ENCODE measurements at places on chromosomes 2 and 18.

- no peak for DNase-seq
Observed at GRCh38 chr2:237408335-237409000, 5.5 kb downstream of the COL6A3 start.

DNA sequence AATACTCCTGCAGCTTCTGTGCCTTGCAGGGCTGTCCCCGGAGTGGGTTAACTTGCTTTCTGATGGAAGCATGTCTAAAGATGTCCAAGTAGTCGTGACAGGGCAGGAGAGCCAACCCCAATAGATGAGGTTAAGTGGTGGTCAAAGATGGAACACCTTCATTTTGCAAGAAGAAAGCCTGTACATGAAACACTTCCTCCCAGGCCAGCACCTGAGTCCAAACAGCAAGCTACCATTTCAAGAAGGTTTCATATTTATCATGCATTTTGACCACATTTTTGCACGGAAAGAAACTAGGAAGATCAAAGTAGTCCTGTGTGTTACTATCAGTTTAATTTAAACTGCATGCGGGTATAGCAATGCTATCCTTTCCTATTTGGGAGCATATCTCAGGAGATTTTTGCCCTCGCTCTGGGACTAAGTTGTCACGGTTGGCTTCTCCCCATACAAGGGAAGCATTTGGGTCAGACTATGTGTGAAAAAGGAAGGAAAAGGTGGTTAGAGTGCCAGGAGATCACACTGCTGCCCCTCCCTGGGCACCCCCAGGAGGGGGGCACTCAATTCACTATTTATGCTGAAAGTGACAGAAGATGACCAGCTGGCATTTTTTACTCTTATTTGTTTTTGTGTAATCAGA, 187.6 kb downstream of the ZNF521 start:
- peak; percentile 30 for DNase-seq

DNA sequence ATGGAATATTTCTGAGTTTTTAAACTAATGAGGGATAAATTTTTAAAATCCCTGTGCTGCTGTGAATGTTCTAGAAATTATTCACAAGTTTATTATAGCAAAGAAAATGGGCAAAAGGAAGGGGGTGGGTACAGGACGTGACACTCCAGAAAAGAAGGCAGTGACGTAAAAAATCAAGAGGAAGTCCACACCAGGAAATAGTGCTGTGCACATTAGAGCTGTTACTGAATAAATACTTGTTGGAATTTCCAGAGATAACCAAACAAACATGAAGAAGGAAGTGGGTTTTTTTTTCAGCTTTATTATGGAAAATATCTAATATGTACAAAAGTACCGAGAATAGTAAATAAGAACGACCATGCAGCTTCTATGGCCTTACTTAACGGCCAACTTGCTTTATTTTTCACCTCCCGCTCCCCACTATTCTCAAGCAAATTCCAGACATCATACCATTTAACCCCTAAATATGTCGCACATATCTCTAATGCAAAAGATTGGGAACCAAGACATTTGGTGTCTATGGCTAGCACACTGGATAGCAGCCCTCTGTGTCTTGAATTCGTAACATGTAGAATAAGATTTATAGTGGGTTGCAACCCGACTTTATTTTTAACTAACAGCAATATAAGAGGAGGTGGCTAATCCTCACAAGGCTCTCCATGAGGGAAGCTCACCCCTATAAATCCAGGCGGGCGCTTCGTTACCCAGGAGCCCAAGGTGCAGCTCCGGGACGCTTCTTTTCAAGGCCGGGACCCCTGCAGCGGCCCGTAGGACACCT, 580 bp upstream of the NDUFV2 start:
- DNase-seq, result no peak

GRCh38 chr2:41836948-41837347, 210.9 kb upstream of the PKDCC start:
- DNase-seq, result no peak

GRCh38 chr18:64807560-64807959, 658.7 kb upstream of the LINC00305 start:
- DNase-seq, result peak; percentile 80

DNA sequence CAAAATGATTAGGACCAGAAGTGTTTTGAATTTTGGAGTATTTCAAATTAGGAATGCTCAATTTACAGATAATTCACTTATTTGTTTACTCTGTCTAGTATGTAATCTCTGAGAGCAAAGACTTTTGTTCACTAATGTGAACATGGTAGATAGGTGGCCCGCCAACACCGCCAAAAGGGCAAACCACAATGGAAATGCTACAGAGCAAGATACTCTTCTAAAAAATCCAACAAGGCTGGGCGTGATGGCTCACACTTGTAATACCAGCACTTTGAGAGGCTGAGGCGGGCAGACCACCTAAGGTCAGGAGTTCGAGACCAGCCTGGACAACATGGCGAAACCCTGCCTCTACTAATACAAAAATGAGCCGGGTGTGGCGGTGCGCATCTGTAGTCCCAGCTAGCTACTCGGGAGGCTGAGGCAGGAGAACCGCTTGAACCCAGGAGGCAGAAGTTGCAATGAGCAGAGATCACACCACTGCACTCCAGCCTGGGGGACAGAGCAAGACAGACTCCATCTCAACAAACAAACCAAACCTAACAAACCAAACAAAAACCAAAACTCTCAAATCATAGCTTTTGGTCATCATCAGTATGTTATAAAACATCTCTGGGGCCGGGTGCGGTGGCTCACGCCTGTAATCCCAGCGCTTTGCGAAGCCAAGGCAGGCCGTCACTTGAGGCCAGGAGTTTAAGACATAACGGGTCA, 2.4 kb downstream of the CCT4 start:
- DNase-seq, result no peak

DNA sequence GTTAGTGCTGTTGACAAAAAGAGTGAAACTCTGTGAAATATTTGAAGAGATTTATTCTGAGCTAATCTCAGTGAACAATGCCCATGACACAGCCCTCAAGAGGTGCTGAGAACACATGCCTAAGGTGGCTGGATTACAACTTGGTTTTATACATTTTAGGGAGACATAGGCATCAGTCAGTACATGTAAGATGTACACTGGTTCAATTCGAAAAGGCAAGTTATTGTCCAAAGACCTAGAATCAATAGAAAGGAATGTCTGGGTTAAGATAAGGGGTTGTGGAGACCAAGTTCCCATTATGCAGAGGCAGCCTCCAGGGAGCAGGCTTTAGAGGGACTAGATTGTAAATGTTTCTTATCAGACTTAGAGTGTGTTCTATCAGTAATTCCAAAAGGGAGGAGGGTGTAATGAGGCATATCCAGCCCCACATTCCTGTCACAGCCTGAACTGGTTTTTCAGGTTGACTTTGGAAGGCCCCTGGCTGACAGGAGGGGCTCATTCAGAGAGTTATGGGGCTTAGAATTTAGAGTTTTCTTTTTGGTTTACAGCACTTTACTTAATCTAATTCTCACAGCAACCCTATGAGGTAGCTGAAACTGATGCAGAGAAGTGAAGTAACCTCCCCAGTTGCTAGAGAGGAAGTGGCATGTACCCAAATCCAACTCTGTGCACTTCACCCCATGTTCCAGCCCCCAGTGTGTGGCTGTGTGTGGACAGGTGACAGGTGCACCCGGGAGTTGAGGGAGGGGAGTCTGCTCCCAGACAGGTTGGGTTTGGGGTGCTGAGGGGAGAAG, 28.3 kb upstream of the ASAP2 start:
- DNase-seq, result no peak

GRCh38 chr2:20181761-20182160, 43.2 kb downstream of the SDC1 start:
- DNase-seq, result no peak

DNA sequence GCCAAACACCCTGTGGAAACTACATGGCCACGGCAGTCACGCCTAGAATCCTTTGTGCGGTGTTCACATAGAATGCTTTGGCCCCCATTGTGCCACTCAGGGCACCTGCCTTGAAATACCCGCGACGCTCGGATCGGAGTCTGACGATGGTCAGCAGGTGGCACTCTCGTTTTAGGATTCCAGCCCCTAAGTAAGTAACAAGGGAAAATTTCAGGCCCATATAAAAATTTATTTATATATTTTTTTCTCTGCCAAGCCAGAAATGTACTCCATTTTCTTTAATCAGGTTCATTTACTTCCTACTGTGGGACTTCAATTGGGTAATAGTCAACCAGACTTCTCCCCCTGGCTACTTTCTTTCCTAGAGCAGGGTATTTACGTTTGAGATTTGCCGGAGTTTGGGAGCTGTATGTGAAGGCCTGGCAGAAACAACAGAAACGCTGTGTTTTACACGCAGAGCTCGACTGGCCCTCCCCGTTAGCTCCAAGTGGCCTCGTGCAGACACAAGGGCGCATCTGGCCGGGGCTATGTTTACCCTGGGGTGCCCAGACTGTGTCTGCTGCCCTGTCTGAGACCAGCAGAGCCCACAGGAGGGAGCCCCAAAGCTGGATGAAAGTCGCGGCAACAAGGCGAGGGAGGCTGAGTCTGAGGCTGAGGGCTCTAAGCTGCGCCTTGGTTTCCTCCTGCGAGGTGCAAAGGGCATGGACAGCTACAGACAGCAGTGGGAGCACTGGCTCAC, 41.6 kb downstream of the LRRC30 start:
- no peak for DNase-seq

GRCh38 chr2:72969706-72970105, 52.4 kb downstream of the EMX1 start:
- no peak for DNase-seq

DNA sequence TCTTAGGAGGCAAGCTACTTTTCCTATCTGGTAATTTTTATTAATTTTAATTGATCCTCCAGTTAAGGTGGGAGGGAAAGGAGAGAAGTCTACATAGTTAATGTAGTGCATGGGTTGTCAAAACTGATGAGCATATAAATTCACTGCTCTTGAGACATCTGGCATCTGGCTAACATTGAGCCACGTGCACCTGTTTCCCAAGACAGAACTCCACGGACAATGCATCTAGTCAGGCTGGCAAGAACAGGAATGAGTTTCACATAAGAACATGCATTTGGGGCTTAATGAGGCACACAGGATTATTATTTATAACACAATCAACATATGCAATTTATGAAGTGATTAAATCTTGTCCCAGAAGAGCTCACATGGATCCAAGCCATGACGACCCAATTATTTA, 16.2 kb upstream of the RAB1A start:
- DNase-seq, result no peak

GRCh38 chr2:137964066-137964858, at the start of gene HNMT:
TSS of gene HNMT (plus strand) at chr2:137964473. CDS start at chr2:137964492, 19 bp downstream.
- no peak for DNase-seq

GRCh38 chr2:233411162-233411561, 56.9 kb downstream of the DGKD start:
- DNase-seq, result no peak

GRCh38 chr2:46195819-46196218, 101.4 kb upstream of the EPAS1 start:
- no peak for DNase-seq

DNA sequence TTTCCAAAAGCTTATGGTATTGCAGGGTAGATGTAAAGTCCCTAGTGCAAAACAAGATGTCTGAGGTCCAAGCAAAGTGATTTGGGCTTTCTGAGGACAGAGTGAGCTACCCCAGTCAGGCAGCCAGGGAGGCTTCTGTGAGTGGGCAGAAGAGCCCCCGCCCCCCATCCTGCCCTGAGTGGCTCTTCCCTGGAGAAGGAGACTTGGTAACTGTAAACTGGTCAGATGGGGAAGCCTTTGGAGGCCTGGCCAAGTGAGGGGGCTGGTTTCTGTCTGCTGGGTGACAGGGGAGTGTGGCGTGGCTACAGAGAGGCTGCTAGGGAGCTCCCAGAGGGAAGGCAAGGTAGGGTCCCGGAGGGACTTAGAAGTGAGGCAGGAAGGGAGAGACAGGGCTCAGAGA, 181.3 kb upstream of the HAAO start:
- DNase-seq, result no peak

DNA sequence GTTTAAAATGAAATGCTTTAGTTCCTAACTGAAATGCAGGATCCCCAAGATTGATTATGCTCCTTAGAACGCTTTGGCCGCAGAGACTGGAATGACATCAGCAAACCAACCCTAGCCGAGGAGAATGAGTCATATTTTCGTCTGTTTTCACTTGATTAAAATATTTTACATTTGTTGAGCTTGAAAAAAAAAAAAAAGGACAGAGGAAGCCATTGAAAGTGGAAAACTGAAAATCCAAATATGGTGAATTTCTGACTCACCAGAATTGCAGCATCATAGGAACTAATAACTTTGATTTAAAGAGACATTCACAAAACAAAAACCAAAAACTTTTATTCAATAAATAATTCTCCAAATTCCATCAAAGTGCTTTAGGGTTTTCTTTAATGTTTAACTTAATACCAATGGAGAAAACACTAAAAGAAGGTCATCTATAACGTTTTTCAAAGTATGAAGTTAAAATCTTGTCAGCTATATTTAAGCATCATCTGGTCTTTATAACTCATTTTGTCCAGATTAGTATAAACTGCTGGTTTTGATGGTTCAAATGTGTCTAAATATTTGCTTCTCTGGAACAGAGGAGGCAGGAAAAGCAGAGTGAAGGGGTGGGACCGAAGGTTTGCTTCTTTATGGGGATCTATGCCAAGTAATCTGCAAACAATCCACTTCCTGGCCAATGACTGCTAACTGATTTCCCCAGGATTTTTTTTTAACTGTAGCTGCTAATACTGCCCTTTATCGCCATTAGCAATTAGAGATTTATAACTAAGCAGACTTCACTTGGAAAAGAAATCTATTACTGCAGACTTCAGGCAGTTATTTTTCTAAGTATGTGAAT, 30.9 kb upstream of the COL5A2 start:
- no peak for DNase-seq

GRCh38 chr2:110931648-110932047, 189.1 kb upstream of the BCL2L11 start:
- no peak for DNase-seq

DNA sequence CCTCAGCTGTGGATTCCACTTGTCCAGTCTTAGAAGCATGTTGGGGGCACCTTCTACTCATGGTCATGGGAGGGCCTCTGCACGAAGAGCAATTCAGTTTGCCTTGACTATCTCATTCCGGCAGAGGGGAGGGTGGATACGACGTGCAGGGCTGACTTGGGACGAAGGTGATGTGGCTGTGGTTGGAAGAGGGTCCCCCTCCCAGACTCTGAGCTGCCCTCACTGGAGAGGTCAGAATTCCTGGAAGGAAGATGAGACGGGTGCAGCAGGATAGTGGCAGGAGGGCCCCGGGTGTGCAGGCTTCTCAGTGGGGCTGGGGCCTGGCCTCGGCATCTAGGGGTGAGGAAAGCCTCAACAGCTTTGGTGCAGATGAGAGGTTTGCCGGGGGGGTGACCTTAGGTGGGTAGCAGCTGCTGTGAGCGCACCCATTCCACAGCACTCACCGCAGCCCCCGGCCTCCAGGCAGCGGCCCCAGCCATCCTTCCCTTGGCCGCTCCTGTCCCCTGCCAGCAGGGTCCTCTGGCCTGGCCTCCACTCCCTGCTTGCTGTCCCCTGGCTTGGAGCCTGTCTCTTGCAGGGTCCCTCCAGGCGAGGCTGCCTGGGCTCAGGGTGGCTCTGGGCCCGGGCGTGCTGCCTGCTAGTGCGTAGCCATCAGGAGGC, 3.2 kb downstream of the RNPEPL1 start:
- no peak for DNase-seq

- no peak for DNase-seq
Observed at GRCh38 chr18:32277549-32277948, 87.7 kb downstream of the MEP1B start.

GRCh38 chr2:182098648-182099047, 113.0 kb downstream of the PPP1R1C start:
- no peak for DNase-seq
